ENCODE measurements at places on chromosomes 5 and 9.

GRCh38 chr5:126438267-126438666 is 15.1 kb downstream of the GRAMD2B start:
- no peak for DNase-seq

- DNase-seq = no peak
Measured at GRCh38 chr5:4987431-4987830, 152.7 kb upstream of the ADAMTS16 start.

GRCh38 chr5:74192606-74193299 is 447.8 kb downstream of the ENC1 start:
- no peak for DNase-seq

DNA sequence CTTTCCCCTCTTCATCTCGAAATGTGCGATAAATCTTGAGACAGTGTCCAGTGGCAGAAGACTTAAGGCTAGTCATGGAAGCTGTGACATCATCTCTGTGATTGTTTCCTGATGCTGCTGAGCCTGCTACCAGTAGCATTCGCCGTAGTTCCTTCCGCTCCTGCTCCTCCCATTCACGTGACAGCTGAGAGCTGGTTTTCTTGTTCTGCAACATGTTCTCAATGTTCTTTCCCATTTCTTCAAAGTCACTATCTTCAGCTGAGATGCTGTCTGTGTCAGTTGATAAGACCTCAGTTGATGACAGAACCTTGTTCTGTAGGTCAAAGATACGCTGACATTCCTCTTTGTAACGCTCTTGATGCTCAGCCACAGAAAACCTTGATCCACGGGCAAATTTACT is 3.5 kb downstream of the TAF1L start:
- no peak for DNase-seq

- no peak for DNase-seq
Measured at GRCh38 chr5:55966284-55966683, 28.5 kb downstream of the IL6ST start.

DNA sequence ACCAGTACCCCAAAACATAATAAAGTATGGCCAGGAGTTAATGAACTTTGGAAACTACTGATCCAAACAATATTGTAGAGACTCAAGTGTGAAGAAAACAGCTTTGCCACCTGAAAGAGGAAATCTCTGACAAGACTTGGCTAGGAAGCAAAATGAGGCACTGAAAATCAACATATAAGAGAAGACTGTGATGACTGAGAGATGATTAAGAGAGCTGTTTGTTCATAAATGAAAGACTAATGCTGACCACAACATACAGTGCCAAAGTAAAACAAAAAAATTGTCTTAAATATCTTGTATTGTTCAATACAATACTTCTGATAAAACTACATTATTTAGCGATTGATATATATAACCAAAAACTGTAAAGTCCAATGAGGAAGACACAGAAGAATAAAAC is 7.2 kb downstream of the RC3H2 start:
- DNase-seq = no peak

GRCh38 chr5:179840766-179841165 is 17.9 kb downstream of the MRNIP start:
- no peak for DNase-seq

DNA sequence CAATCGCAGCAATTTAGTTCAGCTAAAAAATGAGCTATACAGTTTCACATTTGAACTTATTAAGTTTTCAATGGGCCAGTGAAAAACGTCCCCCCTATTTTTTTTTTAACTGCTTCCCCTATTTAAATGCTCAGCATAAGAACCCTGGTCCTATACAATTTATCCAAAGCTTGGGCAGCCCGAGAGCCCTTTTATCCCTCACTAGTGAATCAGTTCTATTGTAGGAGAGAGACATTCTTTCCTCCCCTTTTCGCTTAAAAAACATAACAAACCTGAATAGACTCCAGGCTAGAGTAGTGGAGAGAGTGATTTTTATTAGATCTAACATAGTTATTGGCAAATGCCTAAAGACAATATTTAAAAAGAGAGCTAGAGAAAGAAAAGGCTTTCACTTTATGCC is 1.4 kb downstream of the LIX1 start:
- no peak for DNase-seq

- DNase-seq = no peak
Measured at GRCh38 chr9:118336943-118337330, 632.7 kb downstream of the TLR4 start.

- DNase-seq = no peak
Measured at GRCh38 chr9:20041697-20042081, 252.9 kb upstream of the SLC24A2 start.

GRCh38 chr9:99011161-99011709 is 67.5 kb downstream of the COL15A1 start:
- DNase-seq = no peak

GRCh38 chr5:56631719-56632118 is 183.6 kb upstream of the MAP3K1 start:
- DNase-seq = no peak
